ENCODE measurements at places on chromosomes 13 and 19.

DNA sequence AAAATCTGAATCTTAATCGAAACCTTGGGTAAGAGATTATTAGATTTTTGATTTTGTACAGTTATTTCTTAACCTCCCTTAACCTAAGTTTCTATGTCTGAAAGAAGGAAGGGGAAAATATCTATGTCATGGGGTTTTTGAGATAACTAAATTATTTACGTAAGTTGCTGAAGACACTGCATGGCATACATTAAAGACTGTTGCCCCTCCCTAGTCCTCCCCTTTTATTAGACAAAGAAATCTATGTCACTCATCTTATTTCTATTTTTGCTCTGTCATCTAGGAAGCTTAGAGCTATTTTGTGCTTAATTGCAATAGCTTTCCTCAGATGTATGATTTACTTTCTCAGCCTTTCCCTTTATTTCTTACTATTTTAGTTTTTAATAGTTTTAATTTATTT, 15.0 kb downstream of the COG6 start:
- no peak for DNase-seq

DNA sequence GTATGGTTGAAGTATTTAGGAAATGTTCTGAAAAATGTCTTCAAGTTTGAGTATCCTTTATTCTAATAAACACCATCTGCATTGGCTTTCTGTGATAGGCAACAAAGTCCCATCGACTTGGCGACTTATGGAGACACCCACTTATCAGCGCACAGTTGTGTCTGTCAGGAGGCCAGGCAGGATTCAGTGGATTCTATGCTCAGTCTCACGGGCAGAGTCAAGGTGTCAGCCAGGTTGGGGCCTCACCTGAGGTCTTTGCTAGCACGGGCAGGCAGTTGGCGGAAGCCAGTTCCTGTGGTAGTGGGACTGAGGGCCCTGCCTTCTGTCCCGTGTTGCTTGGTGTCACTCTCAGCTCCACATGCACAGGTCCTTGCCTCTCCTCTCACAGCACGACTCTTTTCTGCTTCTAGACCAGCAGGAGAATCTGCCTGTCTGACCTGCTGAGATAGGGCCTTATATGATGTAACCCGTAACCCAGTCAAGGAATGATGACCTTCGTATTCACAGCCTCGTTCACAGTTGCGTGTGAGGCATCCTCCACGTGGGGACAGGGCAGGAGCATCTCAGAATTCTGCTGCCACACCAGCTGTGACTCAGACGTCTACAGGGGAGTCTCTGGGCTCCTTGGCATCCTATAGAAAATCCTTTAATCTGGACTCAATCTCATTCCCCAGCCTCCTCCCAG, 10.0 kb downstream of the CUL4A start:
- DNase-seq = no peak

GRCh38 chr13:33369073-33369472, 83.5 kb upstream of the STARD13 start:
- DNase-seq = no peak

DNA sequence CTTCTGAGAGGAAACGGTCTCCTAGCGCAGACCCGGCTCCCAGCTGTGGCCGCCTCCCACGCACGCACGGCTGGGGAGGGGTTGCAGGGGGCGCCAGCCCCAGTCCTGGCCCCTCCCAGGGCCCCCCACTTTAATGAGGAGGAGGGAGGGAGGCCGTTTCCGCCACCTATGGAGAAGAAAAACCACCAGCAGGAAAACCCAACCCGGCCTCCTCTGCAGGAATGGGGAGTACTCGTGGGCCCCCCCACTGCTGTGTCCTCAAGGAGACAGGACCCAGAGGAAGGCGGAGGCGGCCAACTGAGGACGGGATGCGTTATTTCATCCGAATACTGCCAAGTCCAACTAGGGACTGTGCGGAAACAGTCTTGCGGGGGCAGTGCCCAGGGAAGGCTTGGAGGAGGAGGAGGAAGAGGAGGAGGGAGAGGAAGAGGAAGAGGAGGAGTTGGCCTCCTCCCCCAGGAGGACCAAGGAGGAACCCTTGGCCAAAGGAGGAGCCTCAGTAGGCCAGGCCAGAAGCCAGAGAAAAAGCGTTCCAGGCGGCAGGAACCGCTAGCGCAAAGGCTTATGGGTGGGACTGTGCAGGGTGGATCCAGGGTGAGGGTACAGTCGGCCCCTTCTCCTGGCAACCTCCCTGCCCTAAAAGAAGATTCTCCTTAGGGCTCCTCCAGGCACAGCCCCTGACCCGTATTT, 3.9 kb upstream of the SSBP4 start:
- DNase-seq = no peak

- no peak for DNase-seq
These were observed 73.4 kb downstream of the MBNL2 start for GRCh38 chr13:97295283-97296182.

- no peak for DNase-seq
These were observed 11.6 kb upstream of the ZBTB45 start for GRCh38 chr19:58531034-58531840.
